ENCODE measurements at places on chromosomes 3 and 15.
A peak's percentile ranks its signal among the peaks of the same experiment; 100 is the strongest.

DNA sequence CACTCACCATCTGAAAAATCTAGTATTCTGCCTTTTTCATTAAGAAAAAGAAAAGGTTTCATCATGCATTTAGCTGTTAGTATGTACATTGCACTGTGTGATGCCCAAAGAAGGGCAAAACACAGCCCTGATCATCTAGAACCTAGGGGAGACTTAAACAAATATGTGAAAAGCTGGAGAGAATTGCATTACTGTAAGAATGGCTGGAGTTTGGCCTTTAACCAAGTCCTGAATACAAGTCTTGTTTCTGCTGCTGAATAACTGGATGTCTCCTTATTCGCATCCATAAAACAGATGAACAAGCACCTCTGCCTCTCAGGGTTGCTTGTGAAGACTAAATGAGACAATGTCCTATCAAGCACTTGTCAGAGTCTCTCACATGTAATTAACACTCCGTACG is 233.4 kb upstream of the LRTM1 start:
- DNase-seq, result no peak

GRCh38 chr3:105661461-105661860 is 207.4 kb downstream of the CBLB start:
- no peak for DNase-seq

DNA sequence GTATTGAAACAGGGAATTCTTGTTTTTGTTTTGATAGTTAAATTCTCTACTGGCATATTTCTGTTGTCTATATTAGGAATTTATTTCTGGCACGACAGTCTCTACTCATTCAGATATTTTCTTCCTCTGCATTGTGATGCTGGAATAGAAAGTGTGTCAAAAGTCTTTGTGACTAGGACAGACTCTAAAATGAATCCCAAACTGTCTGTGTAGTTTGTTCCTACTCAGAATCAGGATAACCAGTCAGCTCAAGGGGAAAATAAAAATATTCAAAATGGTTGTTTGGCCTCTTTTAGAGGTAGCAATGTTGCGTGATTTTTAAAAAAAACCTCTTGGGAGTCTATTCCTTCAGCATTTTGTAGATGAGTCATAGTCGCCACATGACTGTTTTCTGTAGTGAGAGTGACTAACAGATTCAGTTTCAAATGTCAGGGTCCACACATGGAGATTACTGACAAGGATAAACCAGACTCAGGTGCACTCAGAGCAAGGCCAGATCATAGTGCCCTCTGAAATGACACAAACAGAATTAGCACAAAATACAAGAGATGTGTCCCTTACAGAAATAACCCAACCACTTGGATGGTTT is 13.1 kb downstream of the SLC7A14 start:
- DNase-seq, result peak; percentile 70

- no peak for DNase-seq
Measured at GRCh38 chr3:109057056-109057455, 60.9 kb downstream of the MORC1 start.

DNA sequence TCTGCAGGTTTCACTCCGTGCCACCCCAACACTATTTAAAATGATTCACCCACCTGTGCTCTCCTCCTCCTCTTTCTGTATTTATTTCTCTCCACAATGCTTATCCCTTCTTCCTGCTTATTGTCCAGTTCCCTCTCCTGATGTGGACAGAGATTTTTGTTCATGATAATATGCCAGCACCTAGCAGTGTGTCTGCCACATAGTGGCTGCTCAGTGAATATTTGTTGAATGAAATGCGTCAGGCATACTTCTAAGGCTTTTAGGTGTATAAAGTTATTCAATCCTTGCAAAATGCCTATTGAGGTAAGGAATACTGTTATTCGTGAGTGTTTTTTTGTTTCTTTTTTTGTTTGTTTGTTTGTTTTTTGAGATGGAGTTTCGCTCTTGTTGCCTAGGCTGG is 67.5 kb upstream of the MME start:
- DNase-seq, result no peak

DNA sequence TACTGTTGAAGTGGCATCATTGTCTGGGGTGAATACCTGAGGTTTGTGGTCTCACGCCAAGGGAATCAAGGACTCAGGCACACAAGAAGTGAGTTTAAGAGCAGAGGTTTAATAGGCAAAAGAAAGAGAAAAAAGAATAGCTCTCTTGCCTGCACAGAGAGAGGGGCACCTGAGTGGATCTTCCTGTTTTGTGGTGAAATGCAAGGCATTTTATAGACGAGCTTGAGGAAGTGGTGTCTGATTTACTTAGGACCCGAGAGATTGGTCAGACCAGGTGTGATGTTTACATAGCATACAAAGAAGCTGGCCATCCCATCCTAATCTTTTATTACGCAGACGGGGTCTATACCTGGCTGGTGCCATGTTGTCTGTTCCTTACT is 13.2 kb downstream of the CCR5 start:
- DNase-seq, result no peak

GRCh38 chr3:69232482-69232881 is 110.1 kb upstream of the LMOD3 start:
- DNase-seq, result no peak

DNA sequence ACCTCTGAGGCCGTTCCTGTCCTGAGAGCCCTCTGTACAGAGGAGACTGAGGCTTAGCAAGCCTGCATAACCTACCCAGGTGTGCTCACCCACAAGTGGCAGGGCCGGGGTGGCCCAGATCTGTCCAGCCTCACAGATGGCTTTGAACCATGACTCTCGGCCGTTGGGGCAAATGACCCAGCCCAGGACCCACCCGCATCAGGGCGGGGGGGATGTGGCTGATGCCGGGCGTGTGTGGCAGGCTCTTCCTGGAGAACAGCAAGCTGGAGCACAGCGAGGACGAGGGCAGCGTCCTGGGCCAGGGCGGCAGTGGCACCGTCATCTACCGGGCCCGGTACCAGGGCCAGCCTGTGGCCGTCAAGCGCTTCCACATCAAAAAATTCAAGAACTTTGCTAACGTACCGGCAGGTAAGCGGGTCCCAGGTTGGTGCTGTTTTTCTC is 133.5 kb downstream of the LRRK1 start:
- no peak for DNase-seq

GRCh38 chr15:67091071-67091979 is 25.9 kb downstream of the SMAD3 start:
- no peak for DNase-seq

DNA sequence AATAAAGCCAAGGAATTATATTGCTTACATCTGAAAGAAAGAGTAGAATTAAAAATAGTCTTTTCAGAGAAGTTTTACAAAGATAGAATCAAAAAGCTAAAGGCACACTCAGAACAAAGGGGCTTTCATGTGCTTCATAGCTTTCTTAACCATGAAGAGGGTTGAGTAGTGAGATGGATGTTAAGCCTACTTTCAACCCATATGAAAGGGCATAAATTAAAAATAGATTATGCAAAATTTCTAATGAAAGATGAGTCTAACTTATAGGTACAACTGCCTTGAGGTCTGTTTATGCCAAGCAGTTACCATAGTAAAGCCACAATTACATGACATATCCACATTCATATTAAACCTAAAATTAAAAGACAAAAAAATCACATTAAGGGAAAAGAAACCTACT is 223.3 kb upstream of the ARHGEF26 start:
- DNase-seq, result peak; percentile 46

DNA sequence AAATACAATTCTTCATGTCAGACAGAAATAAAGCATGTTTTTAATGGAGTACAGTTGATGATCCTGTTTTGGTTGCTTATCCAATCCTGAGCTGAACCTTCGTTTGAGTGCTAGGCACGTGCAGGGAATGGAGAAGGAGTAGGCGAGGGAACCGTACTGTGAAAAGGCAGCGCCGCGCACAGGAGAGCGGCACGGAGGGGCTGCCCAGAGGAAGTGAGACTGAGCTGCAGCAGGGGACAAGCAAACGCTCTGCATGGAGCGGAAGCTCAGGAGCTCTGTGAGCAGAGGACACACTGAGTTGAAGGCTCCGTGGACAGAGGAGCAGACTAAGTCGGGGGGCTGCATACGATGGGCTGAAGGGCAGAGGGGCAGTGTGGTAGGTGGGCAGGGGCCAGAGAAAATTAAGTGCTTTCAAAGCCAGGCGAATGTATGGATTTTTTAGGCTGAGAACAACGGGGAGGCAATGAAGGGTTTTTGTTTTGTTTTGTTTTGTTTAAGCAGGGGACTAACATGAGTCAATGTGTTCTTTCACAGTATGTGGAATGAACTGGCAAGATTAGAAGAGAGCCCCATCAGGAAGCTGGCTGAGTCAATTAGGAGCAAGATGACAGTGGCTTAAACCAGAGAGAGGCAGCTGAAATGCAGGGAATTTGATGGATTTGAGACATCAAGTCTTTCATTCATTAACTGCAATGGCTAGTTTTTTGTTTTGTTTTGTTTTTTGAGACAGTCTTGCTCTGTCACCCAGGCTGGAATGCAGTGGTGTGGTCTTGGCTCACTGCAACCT is 23.8 kb upstream of the TM2D3 start:
- DNase-seq, result no peak

- peak; percentile 56 for DNase-seq
Measured at GRCh38 chr3:183518491-183519251, 36.8 kb downstream of the KLHL6 start.

DNA sequence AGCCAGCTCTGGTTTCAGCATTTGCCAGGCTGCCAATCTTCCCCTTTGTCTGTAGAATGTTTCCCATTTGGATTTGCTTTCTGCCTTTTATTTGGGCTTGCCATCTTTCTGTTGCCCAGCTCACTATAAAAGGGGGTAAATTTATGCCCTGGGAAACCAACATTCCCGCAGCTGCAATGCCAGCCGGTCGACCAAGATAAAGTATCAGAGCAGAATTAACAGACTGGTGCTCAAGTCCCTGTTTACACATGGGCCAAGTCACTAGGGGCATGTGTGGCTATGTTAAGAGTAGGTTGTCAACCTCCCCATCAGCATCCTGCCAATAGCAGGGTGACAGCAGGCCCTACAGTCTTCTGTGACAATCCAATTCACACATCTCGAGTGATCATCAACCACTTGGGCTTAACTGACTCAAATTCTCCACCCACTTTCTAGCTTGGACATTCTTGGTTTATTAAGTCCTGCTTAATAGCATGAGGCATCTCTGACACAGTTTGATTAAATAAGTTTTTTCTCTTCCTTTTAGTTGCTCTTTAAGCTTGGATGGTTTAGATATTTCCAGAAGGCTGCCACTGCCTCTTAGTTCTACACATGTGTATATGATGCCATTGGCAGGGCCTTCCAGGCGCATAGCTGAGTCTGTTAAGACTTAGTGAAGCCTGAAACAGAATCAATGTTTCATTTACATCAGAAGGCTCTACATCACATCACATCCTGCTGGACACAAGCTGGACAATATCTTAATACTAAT is 24.1 kb upstream of the VEPH1 start:
- DNase-seq, result no peak

DNA sequence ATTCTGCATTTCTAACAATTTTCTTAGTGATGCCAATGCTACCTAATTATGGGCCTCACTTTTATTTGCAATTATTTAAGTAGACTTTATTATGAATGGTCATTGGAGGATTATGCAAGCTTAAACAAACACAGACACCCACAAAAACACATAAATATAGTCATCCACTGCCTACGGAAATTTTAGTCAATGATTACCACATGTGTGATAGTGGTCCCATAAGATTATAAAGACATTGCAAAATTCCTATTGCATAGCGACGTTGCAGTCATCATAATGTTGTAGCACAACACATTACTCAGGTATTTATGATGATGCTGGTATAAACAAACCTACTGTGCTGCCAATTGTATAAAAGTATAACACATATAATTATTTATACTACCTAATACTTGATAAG is 247.8 kb upstream of the ALCAM start:
- no peak for DNase-seq

DNA sequence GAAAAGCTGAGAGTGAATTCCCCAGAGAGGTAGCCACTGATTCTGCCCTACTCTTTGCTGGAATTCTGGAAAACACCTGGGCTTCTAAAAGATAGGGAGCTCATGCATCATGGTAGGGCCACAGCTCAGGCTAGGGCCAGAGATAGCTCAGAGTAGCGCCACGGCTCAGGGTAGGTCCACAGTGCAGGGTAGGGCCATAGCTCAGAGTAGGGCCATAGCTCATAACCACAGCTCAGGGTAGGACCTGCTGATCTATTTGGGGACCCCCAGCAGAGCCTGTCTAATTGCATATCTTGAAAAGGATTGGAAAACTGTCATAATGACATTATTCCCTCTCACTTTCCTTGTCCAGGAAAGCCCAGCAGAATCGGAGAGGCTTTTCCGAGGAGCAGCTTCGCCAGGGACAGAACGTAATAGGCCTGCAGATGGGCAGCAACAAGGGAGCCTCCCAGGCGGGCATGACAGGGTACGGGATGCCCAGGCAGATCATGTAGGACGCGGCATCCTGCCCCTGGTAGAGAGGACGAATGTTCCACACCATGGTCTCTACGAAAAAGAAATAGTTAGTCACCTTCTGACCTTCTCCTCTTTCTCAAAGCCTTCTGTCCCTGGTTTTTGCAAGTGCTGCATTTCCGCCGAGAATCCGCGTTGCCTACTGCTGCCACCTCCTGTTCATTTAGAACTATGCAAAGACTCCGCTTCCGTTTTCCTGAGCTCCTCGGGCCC is 14.5 kb downstream of the TAGLN3 start:
- peak; percentile 75 for DNase-seq

GRCh38 chr3:195245531-195245951 is 25.4 kb downstream of the XXYLT1 start:
- DNase-seq, result no peak

DNA sequence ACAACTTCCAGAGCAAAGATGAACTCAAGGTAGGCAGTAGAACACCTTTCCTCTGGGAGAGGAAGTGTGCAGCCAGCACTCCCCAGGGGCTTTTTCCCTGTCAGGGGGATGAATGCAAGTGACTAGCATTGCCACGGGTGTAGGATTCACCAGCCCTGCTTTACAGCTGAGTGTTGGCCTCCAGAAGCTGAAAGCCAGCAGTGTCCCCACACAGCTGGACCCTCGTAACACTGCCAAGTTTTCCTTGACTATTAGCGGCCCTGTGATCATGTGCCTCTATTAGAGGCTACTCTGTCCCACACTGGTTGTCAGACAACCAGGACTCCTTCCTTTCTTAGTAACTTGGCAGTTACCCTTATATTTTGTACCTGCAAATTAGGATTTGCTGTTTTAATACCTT is 104.9 kb upstream of the MANF start:
- DNase-seq, result no peak

DNA sequence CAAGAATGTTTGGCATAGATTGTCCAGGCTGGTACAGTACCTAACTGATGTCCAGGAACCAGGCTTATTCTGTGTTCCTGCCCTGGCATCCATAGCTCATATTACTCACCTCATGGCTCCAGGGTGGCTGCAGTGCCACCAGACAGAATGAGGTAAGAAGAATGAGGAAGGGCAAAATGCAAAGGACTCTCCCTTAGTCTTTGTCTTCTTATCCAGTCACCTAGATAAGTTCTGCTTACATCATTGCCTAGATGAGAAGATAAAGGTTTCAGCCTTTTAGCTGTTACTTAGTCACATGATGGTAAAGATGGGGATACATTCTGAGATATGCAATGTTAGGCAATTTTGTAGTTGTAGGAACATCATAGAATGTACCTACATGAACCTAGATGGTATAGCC is 45.8 kb downstream of the CHP1 start:
- DNase-seq, result no peak

GRCh38 chr3:102827386-102827785 is 392.6 kb downstream of the ZPLD1 start:
- no peak for DNase-seq

GRCh38 chr3:23183731-23184130 is 19.4 kb upstream of the UBE2E2 start:
- peak; percentile 16 for DNase-seq

Data from COLO829 (cell line).